ENCODE measurements at places on chromosomes 4 and X.

- no peak for DNase-seq
These were observed 30.9 kb downstream of the RWDD4 start for GRCh38 chr4:183627979-183628588.

DNA sequence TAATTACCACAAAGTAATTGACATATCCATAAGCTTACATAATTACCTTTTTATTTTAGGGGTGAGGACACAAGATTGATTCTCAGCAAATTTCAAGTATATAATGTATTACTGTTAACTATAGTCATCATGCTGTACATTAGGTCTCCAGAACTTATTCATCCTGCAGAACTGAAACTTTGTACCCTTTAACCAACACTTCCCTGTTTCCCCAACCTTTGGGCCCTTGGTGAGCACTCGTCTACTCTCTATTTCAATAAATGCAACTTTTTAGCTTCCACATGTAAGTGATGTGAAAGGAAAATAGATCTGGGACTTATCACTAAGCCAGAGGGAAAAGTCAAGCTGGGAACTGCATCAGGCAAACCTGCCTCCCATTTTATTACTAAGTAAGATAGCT, 33.6 kb upstream of the CCNG2 start:
- DNase-seq: no peak

DNA sequence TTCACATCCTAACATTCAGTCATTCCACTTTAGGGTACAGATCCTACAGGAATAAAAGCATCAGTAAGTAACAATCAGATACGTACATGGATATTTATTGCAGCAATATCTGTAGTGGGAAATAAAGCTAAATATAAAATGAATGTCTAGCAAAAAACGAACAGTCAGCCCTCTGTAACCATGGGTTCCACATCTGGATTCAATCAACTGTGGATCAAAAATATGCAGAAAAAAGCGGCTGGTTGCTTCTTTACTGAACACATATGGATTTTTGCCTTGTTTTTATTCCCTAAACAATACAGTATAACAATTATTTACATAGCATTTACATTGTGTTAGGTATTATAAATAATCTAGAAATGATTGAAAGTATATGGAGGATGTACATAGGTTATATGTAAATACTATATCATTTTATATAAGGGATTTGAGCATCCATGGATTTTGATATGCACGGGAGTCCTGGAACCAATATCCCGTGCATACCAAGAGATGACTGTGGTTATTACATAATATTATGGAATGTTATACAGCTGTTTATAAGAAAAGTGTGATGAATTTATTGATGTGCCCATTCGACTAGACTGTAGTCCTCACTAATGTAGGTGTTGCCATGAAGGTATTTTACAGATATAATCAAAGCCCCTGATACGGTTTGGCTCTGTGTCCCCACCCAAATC, 132.8 kb downstream of the ARHGEF9 start:
- no peak for DNase-seq

DNA sequence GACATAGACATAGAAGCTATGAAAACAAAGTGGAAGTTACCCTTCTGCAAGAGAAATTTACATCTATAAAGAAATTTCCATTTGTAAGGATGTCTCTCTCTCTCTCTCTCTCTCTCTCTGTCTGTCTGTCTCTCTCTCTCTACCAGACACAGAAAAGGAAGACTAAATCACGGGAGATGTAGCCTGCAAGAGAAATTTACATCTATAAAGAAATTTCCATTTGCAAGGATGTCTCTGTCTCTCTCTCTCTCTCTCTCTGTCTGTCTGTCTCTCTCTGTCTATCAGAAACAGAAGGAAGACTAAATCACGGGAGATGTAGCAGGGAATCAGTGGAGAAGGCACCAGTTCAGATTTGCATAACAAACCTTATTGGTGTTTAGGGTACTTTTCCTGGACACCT, 65.6 kb upstream of the CTSO start:
- DNase-seq: no peak

GRCh38 chr4:152431291-152431690, 104.6 kb downstream of the FBXW7 start:
- no peak for DNase-seq

DNA sequence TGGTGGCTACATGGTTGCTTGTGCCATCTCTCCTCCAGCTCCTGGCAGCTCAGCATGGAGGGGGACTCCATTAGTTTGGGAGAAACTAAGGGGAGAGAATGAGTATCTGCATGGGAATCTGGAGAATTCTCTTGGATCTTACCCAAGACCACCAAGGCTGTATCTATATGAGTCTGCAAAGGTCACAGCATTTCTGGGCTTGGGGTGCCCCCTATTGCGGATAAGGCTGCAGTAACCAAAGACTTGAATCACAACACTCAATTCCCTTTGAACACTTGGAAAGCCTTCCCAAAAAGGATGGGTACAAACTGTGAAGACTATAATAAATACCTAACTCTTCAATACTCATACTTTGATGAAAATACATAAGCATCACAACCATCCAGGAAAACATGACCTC, 623.5 kb upstream of the NR3C2 start:
- DNase-seq: no peak

DNA sequence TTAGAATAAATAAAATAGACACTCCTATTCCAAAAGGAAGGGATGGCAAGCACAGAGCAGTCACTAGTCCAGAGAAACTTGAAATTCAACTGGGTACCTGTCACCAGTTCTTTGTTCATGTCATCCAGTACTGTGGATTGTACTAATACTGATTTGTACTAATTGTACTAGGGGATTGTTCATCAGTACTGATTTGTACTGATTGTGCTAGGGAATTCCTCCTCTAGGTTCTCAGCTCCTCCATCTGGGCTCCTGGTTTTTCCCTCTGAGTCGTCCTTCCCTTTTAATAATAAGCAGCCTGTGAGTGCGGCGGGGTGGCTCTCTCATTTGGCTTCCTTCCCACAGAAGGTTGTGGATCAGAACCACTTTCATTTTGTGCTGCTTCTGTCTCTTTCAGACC, 31.0 kb upstream of the SOD3 start:
- no peak for DNase-seq

DNA sequence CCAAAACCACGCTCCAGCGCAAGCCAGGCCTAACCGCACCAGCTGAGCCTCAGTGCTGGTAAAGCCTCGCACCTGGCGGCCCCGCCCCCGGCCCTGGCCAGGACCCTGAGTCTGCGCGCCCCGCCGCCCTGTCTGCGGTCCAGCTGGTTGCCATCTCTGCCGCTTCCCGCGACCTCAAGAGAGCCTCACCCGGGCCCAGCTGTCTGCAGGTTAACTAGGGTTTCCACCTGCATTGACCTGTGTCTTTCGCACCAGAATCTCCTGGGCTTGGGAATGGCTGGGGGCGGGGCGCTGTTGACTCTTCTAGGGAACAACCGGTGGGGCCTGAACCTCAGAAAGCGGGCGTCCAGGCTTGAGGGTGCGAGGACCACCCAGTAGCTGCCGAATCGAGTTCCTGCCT, 207.7 kb upstream of the PRPS2 start:
- no peak for DNase-seq

DNA sequence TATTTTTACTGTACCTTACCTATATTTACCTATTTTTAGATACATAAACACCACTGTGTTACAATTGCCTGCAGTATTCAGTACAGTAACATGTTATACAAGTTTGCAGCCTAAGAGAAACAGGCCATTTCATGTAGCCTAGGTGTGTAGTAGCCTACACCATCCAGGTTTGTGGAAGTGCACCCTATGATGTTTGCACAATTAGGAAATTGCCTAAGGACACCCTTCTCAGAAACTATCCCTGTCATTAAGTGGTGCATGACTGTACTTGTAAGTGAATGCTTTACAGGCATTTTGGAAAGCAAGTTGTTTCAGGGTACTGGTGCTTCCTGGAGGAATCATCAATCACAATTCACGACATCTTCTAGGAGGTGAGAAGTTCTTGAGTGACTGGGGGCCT, 991.8 kb upstream of the SLIT2 start:
- DNase-seq: no peak

- no peak for DNase-seq
These were observed 185.3 kb downstream of the CRLF2 start for GRCh38 chrX:1027133-1027532.

DNA sequence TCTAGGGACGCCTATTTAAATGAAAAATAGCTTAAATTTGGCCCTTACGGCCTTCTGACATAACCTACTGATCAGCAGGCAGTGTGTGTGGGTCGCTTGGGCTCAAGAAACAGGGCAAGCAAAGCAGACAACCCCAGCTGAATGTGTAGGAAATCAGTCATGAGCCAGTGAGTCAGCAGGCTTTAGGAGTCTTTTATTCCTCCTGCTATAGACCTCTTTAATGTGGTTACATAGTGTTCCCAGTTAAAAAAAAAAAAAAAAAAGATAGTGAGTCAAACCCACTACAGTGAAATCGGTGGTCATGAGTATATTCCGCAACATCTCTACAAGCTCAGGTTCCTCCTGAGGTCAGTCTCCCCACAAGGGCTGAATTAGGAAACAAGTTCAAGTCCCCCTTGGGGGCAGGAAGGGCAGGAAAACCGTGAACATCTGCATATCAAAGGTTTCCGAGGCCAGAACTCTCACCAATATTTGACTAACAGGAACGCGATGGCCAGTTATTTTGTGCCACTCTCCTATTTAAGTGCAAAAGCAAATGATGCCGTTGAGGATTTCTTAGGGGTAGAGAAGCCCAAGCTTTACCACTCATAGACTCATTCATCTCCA, 32.7 kb downstream of the ACSL1 start:
- no peak for DNase-seq

DNA sequence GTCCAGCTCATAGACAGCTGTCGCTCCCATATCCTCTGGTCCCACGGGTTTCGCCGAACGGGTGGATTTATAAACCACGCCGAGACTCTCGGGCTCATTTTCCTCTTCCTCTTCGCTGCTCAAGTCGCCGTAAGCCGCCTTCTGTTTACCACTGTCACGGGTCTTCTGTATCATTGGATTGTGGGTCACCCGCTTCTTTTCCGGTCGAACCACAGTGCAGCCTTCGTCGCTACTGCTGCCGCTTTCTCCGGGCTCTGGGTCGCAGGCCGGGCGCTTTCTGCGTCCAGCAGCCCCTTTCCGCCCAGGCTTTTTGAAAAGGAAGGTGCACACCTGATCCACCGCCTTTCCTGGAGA, 311 bp downstream of the RNF113A start:
- no peak for DNase-seq

Measured in uterus (tissue), 4 donors.